Stimulated activated CD4-positive, alpha-beta T cell treated with anti-CD3 and anti-CD28 coated beads, Interleukin-1b, Interleukin-23, amount 100 ng/mL, for 48 hours (primary cell): ENCODE measurements at places on chromosomes 11 and 22.

DNA sequence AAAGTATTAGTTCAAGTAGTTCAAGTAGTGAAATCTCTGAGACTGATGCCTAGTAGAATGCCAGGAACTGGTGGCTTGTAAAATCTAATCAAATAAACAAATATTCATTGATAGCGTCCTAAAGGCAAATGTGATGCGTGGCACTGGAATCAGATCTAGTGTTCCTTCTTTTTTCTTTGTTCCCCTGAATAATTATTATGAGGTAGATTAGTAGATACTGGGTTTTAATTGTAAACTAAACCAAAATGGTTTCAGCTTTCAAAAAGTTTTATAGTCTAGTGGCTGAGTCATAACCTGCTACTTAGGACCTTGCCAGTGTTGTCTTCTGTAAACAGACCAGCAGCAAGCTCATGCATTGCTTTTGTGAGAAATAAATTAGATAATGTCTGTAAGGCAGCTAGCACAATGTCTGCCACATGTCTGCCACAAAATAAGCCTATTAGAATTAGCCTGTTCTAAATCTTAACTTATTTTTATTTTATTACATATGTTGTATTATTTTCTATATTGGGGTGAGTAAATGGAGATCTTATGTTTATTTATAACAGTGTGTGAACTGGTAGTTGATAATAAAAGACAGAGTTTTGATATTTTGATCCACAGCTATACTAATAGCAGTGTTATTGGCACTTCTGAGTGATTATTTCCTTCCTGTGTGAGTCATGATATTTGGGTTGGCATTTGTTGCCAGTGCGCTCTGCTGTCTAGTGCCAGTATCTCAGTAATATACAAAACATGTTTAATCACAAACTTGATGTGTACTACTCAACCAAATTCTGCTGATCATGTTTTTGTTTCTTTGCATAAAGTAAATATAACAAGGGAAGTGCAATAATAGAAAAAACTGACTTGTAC, 135.7 kb downstream of the TMEM135 start:
- no peak for DNase-seq

- DNase-seq: no peak
These were observed 33.5 kb downstream of the SPECC1L start for GRCh38 chr22:24304062-24304675.

- DNase-seq: no peak
These were observed 19.3 kb downstream of the ENDOD1 start for GRCh38 chr11:95108671-95109551.

- DNase-seq: peak; percentile 49
These were observed 41.2 kb downstream of the IGLL5 start for GRCh38 chr22:22928666-22929380.

GRCh38 chr22:40635940-40636379, 559 bp downstream of the MRTFA start:
- no peak for DNase-seq

DNA sequence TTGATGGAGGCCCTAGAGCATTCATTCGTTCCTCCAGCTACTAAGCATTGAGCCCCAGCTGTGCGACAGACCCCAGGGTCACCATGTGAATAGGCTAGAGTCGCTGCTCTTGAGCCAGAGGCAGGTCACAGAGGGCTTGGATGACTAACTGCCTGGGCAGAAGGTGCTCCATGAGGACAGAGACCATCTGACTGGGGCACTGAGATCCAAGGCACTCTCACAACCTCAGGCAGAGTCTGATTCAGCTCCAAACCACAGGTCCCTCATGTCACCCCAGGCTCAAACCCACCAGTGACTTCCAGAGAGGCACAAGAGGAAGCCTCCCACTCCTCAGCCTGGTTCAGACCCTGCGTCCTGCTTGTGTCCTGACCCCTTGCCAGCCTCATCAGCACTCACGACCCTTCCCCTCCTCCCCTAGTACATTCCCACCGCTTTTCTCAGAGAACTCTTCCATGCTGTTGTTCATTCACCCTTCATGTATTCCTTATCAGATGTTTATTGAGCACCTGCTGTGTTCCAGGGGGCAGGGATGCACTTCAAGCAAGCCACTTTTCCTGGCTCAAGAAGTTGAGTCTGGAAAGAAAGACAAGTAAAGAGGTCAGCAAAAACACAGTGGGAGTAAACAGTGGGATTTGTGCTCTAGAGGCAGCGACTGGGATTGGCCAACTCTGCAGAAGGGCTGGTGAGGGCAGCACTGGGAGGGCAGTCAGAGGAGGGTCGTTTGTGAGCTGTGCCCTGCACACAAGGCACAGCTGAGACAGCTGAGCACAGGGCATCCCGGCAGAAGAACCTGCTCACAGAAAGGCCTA, 9.3 kb downstream of the OAF start:
- no peak for DNase-seq

DNA sequence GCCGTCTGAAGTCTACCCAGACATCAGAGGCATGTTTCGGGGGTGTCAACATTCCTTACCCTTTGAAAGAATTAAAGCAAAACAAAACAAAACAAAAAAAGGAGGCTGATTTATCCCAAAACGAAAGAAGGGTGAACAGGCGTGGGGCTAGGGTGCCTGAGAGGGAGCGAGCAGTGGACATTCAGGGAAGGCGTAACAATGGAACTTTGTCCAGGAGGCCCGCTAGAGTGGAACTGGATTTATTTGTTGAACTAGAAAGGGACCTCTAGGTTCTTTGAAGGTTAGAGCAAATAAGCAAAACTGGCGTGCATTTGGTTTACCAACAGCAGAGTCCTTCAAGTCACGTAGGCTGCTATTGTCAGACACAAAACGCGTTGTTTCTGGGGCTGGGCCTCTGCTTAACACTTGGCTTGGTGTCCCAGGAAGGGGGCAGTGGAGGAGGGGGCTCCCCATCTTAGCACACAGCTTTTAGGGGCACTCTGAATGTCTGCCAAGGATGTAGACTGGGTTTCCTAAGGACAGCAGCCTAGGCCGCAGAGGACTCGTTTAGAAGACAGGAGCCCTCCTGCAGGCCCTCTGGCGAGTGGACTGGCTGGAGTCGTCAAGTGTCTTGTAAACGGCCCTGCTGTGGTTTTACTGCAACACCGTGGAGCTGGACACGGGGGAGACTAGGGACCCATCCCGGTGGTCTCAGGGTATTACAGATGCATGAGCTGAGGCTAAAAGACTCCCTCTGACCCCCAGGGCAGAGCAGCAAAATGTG, 203.7 kb upstream of the SORL1-AS1 start:
- DNase-seq: no peak

DNA sequence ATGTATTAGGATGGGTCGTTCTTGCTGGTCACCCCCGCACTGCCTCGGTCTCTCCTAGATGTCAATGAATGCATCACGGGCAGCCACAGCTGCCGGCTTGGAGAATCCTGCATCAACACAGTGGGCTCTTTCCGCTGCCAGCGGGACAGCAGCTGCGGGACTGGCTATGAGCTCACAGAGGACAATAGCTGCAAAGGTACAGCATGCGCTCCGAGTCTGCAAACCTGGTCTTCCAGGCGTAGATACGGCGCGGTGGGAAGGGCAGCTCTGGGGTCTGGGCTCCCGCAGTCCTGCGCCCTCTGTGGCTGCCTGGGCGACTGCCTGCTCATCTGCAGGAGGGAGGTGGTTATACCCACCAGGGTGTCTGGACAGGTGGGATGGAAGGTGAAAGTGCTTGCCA, 31.0 kb downstream of the FBLN1 start:
- DNase-seq: no peak

- DNase-seq: no peak
These were observed 1086.1 kb downstream of the BRD1 start for GRCh38 chr22:48741540-48741939.

GRCh38 chr11:65781152-65781961, 581 bp upstream of the AP5B1 start:
- DNase-seq: no peak

DNA sequence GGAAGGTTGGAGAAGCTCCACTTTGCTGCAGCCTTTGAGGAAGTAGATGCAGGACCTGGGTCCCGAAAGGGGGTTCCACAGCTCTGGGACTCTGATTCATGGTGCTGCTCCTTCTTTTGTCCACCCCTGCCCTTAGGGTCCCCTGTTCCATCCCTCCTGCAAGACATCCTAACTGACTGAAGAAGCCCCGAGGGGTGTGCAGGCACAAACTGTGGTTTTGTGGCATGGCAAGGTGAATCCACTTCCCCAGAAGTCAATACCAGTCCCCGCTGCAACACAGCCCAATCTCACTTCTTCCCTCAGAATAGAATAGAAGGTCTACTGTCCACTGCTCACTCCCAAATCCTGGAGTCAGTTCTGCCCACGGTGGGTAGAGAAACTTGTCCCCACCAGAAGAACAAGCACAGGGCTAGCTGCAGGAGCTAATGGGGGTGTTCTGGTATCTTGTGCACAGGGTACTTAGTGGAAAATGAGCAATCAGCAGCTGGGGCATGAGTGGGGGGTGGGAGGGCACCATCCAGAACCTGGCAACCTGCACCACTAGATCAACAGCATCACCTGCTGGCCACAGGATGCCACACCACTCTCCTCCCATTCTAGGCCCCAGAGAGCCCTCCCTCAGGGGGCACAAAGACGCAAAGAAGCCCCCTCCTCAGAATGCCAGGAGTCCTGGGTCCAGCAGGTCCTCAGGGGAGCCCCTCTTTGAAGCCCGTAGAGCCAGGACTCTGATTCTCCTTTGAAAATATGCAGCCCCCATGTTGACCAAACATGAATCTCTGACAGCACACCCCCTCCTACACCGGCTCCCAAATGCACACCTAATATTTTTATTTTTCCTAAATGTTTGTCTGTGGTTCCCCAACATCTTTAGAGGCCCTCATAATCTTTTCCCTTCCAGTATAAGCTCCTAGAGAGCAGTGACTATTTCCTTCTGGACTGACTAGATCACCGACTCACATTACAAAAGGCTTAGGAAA, 14.1 kb downstream of the SPATA19 start:
- no peak for DNase-seq

- no peak for DNase-seq
These were observed 58.6 kb downstream of the OTOG start for GRCh38 chr11:17605651-17606122.

GRCh38 chr22:35312198-35313059, 12.7 kb downstream of the TOM1 start:
- peak; percentile 52 for DNase-seq

GRCh38 chr11:18459634-18460033, 4.0 kb downstream of the LDHAL6A start:
- no peak for DNase-seq

DNA sequence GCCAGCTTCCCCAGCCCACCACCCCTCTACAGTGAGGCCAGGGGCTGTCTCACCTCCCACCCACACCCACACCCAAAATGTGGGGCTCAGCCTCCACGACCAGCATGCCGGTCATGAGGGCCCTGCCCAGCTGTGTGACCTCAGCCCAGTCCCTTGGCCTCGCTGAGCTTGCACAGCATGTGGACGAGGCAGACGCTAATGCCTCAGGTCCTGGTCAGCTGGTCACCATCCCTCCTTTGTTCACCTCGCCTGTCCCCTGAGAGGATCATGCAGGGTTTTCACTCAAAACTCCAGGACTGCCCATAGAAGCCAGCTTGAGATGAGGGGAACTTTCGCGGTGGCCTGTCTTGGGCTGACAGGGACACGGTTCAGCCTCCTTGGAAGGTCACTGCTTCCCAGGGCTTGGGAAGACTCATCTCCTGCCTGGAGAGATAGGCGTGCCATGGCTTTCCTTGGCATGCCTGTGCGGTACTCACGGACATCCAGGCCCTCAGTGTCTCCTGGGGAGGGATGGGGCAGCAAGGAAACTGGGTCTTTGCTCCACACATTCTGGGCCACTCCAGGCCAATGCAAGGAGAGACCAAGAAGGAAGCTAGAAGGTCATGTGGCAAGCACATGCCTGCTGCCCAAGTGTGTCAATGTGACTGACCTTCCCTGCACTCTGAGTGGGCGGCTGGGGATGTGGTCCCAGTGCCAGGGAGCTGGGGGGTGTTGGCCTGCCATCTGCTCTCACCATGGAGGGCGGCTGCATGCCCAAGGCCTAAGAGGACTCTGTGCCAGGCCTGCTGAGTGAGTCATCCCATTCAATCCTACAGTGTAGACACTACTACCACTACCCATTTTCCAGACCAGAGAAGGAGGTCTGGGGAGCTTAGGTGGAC, 3.2 kb upstream of the RTN4R start:
- no peak for DNase-seq

- DNase-seq: no peak
These were observed 64.6 kb downstream of the KCNJ1 start for GRCh38 chr11:128802358-128802981.

DNA sequence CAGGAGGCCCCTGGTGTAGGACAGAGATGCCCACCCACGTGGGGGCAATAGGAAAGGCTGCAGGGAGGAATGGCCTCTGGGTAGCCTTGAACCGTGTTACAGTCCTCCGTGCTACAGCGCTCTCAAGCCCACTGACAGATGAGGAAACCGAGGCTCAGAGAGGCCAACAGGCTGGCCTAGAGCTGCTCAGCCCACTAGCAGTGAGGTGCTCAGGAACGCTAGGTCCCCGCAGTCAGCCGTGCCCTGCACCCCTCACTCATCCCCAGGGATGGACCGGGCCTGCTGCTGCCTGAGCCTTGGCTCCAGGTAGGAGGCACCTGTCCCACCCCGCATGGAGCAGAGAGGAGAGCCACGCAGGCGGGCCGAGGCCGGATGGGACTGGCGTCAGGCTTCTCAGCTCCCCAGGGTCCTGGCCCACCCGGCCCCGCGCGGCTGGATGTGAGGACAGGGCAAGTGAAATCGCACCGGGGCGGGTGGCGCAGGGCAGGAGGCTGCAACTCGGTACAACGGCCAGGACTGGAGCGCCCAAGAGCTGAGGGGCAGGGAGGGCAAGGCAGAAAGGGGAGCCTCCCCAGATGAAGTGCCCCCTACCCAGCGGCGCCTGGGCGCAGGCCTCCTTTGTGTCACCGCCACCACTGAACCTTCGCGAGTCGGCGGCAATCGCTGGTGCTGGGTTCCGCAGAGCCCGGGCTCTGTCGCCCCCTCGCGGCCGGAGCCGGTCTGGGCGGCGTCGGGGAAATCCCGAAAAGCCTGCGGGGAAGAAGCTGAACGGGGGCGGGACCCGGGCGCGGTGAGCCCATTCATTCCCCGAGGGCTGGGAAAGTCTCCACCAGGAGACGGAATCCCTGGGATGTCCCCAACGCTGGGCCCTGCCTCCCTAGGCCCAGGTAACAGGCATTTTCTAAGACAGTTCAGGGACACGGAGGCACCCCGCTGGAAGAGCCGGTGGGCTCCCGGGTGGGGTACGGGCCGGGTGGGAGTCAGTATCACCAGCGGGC, 8.4 kb upstream of the SLC2A11 start:
- peak; percentile 83 for DNase-seq

GRCh38 chr22:30474683-30475424, 3.0 kb upstream of the SEC14L3 start:
- no peak for DNase-seq

GRCh38 chr11:120546312-120547205, 35.0 kb downstream of the GRIK4 start:
- no peak for DNase-seq

GRCh38 chr11:112665291-112665690, 295.9 kb upstream of the NCAM1 start:
- DNase-seq: no peak

DNA sequence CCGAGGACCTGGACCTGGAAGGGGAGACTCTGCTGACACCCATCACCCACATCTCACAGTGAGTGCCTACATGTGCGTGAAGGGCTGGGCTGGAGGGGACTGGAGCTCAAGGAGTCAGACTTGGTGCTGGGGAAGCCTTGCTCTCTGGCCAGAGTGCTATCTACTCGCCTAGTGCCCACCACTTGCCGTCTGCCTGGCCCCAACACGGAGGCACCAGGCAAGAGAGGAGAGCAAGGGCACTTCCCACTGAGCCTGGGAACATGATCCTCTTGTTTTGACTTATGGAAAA, 37.8 kb downstream of the KCNQ1OT1 start:
- DNase-seq: no peak

GRCh38 chr11:105179542-105180278, 40.1 kb upstream of the CARD18 start:
- no peak for DNase-seq

- no peak for DNase-seq
These were observed 59.8 kb downstream of the SC5D start for GRCh38 chr11:121352251-121352891.
